MV-4-11 (cell line): ENCODE measurements at places on chromosomes 2 and 18.

DNA sequence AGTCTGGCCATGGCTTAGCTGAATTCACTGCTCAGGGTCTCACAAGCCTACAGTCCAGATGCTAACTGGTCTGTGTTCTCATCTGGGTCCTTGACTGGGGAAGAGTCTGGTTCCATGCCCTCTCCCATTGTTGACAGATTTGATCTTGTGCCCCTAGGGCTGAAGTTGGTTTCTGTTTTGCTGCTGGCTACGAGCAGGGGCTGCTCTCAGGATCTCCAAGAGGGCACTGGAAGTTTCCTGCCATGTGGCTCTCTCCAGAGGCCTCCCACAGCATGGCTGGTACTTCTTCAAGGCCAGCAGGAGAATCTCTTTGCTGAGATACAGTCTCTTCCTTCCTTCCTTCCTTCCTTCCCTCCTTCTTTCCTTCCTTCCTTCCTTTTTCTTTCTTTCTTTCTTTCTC lies 78.1 kb downstream of the SPP2 start:
- DNase-seq = no peak

- no peak for DNase-seq
Observed at GRCh38 chr2:1685957-1686783, 58.1 kb downstream of the PXDN start.

DNA sequence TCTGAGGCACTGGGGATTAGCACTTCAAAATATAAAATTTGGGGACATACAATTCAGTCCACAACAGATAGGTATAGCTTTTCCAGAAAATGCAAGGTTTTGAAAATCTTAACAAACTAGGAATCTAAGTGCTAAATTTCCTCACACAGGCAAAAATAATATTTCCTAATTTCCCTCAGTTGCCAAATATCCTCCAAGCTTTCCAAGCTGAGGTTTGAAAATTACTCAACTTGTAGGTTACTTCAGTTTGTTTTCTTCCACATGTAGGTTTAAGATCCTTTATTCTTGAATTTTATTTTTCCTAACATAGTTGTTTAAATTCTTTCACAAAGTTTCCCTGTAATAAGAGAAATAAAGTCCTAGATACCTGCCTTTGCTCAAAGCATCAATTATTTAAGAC lies 192.9 kb upstream of the NRXN1 start:
- DNase-seq = no peak

- no peak for DNase-seq
Observed at GRCh38 chr2:166651080-166651675, 157.1 kb upstream of the SCN7A start.

DNA sequence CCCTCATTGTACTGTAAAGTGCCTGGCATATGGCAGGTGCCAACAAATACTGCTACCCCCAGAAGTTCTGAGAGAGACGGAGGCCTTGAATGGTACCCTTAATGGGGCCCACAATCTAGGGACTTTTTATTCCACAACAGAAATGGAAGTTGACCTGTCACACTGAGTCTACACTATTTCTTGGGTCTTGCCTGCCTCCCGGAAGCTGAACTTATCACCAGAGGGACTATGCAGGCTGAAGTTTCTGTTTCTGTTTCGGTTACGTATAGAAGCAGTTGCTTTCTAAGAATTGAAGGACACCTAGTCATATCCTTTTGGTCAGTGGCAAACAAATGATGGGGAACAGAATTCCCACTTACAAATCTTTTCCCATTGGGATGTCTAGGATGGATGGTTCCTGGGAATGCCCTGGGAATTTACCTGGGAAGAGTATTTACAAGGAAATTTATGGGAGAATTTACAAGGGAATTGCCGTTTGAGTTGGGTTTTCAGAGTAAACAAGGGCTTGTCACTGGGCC lies 74.2 kb downstream of the HS1BP3 start:
- DNase-seq = peak; percentile 75

DNA sequence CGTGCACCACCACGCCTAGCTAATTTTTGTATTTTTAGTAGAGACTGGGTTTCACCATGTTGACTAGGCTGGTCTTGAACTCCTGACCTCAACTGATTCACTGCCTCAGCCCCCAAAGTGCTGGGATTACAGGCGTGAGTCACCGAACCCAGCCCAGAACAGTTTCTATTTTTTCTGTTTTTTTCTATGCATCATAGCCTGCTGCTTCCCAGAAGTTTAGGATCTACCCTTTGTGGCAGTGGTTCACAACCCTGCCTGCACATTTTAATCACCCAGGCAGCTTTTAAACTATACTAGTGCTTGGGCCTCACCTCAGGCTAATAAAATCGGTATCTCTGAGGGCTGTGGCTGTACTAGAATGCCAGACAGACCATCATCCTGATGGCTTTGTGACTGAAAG lies 39.7 kb upstream of the SOCS6 start:
- DNase-seq = peak; percentile 79
